Activated naive CD8-positive, alpha-beta T cell treated with anti-CD3 and anti-CD28 coated beads, Interleukin-2, amount 10 ng/mL, durations not matched to agents 7 days and 5 days (primary cell): ENCODE measurements at places on chromosomes 4 and X. TPM values are rescaled to one million over a fixed set of nuclear protein-coding genes. Genes with fewer than 3 reads are reported as not detected.

Gene BEX5
- 4.3 TPM for total RNA-seq

Gene DKC1
- total RNA-seq: 67.2 TPM

Gene HSFX2
- total RNA-seq: 0.28 TPM

Gene PHKA1
- total RNA-seq: 0.48 TPM

Gene EPGN
- not detected for total RNA-seq

Gene STATH
- not detected for total RNA-seq

Gene POF1B
- not detected for total RNA-seq

Gene CRLF2
- total RNA-seq: 1.5 TPM

Gene CYBB
- 4.3 TPM for total RNA-seq

Gene WDR45
- 55.1 TPM for total RNA-seq

Gene TLR2
- total RNA-seq: 0.89 TPM

Gene TADA2B
- 25.8 TPM for total RNA-seq

Gene USP17L13
- not detected for total RNA-seq

Gene TBX22
- not detected for total RNA-seq

Gene WAS
- 146 TPM for total RNA-seq

Gene RAB39B
- 9.4 TPM for total RNA-seq

Gene UBE2A
- 73.5 TPM for total RNA-seq

Gene GPAT3
- total RNA-seq: 3.1 TPM

Gene GRSF1
- total RNA-seq: 58.6 TPM

Gene SPACA5
- total RNA-seq: not detected

Gene EXOC1L
- not detected for total RNA-seq

Gene SPANXA1
- total RNA-seq: not detected

Gene AFM
- not detected for total RNA-seq

Gene RTL9
- not detected for total RNA-seq

Gene CXCL10
- total RNA-seq: not detected

Gene ERCC6L
- 7.9 TPM for total RNA-seq

Gene ENPEP
- 0.58 TPM for total RNA-seq

Gene TEX13B
- not detected for total RNA-seq

Gene LRIT3
- total RNA-seq: not detected

Gene GATA1
- not detected for total RNA-seq
